Stimulated activated CD4-positive, alpha-beta T cell treated with anti-CD3 and anti-CD28 coated beads, Interleukin-15, amount 100 ng/mL, for 1 hour (primary cell): ENCODE measurements at places on chromosomes 1 and 21.

DNA sequence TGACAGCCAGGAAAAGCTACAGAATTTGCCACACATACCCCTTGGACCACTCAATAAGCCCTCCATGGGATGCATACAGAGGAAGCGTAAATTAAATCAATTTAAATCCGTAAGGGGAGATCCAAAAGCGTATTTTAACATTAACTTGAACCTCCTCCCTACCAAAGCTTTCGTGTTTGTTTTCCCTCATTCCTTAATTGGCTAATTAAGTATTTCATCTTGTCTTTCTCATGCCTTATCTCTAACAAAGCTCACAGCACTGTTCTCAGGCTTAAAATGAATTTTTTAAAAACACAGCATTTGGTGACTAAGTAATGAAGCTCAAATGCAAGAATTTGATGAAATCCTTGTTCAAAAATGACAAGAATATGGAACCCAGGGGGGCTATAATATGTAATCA, 3.1 kb downstream of the PTPN14 start:
- no peak for DNase-seq

- DNase-seq: peak; percentile 39
Measured at GRCh38 chr1:27097484-27097917, 57.4 kb downstream of the SLC9A1 start.

DNA sequence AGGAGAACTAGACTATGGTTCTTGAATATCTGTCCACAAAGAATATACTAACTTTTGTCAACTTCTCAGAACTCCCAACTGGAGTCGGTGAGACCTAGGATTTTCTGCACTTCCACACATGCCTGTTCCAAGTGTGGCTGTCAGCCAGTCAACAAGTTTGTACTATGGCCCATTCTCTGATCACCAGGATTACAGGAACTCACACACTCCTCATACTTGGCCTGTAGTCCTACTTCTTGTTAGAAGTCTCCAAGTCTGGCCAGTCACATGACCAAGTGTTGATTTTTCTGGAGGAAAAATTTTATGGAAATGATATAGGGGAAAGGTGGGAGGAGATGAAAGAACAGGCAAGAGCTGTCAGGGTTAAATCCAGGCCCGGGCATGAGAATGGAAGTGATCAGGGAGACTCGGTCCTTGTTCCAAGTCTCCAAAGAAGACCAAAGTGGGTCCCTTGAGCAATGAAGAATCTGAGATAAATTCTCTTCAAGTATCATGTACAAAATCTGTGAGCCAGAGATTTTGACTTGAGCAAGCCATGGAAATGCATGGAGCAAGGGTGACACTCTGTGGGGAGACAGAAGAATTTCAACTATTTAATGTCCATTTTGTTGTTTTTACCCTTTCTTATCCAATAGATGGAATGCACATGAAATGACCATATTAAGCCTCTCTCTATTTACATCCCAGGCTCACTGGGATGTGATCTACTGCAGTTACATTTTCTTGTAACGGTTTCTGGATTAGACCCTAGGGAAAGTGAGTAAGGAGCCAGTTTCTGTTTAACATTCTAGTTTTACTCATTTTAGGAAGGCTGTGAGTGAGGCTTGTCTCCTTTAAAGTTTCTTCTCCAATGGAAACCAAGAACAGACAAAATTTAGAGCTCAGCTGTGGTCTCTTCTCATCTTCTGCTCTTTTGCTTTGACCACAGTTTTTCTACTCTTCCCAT, 320.9 kb downstream of the ASTN1 start:
- DNase-seq: no peak

GRCh38 chr1:207901041-207901653, 9.8 kb downstream of the CD34 start:
- no peak for DNase-seq

DNA sequence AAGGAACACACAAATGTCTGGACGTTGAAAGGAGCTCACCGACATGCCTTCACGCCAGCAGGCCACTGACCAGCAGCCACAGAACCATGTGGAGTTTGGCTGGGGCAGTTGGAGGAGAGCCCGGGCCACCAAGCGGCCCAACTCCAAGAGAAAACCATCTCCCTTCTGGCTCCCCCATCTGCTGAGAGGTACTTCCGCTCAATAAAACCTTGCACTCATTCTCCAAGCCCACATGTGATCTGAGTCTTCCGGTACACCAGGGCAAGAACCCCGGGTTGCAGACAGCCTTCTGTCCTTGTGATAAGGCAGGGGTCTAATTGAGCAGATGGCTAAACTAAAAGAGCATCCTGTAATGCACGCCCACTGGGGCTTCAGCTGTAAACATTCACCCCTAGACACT, 24.4 kb downstream of the RGS4 start:
- DNase-seq: no peak

DNA sequence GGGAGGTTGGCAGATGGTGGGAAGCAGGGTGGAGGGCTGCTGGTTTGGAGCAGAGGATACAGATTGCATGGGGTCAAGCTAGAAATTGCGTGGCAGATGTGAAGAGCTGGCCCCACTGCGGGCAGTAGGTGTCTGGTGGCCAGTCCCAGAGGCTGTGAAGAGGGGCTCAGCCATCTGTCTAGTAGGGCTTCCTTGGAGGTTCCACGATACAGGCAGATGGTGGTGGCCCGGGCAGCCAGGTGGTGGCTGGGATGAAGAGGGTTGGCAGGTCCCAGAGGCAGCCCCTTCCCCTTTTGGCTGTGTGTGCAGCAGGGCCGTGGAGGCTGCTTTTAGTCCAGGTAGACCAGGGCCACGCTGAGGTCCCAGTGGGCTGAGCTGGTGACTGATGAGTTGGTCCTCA, 16.6 kb downstream of the PSEN2 start:
- DNase-seq: no peak

- no peak for DNase-seq
Measured at GRCh38 chr1:184429335-184429734, 42.5 kb downstream of the C1orf21 start.

- DNase-seq: no peak
Measured at GRCh38 chr1:53754484-53755312, 15.7 kb upstream of the GLIS1 start.

- no peak for DNase-seq
Measured at GRCh38 chr1:178946416-178946815, 75.5 kb upstream of the ANGPTL1 start.

GRCh38 chr21:26943921-26944320, 23.0 kb downstream of the ADAMTS5 start:
- DNase-seq: no peak

DNA sequence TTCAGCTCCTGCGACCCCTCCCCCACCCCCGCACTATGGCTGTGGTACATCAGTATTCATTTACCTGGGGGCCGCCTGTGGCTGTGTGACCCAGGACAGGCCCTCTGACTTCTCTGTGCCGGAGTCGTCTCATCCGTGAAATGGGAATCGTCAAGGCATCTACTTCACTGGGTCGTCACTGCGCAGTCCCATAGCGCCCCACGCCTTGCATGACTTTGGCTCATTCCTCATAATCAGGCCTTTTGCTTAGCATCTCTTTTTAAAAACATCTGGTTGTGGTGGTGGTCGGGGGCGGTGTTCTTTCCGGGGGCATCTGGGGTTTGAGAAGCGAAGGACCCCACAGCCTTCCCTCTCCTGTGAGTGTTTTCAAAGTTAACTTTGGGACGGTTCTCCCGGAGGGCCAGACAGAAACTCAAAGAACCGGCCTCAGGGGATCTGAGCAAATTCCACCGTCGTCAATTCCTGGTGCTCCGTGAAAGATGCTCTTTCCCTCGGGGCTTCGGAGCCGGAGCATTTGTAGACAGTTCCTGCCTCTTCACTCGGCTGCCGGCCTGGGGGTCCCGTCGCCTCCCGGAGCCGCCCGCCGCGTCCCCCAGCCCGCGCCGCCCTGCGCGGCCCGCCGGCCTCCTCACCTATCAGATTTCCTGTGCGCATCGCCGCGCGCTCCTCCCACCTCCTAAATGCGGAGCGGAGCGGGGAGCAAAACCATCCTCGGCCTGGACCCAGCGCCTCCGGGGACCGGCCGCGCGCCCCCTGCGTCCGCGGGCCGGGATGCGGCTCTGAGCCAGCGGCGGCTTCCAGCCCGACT, at the start of gene B3GALT5:
TSS of gene B3GALT5 (plus strand) at position 708 of the 808 bp plus-strand sequence. CDS start 47,620 bp downstream, outside the sequence.
- DNase-seq: no peak

- DNase-seq: no peak
Measured at GRCh38 chr1:180631194-180631765, 542 bp upstream of the XPR1 start.

GRCh38 chr1:20028726-20029125, 41.3 kb upstream of the PLA2G5 start:
- DNase-seq: no peak

DNA sequence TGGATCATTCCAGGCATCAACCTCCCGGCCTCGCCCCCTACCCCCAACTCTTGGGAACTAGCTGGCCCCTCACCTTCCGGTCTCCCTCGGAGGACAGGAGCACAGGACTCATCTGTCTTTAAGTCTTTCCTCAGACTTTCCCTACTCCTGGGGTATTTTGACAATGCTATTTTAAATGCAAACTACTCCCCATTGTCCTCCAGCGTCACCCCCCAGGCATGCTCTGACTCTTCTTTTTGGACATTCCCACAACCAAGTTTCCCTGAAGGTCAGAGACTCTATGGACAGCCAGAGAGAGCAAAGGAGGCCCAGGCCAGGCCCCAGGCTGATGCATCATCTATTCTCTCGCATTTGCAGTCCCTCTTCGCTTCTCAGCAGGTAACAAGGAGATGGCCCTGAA, 424.3 kb downstream of the PCP4 start:
- DNase-seq: no peak

GRCh38 chr1:22689505-22689904, 21.1 kb upstream of the EPHB2 start:
- DNase-seq: no peak

- no peak for DNase-seq
Measured at GRCh38 chr1:27152004-27152828, 2.7 kb downstream of the SLC9A1 start.

- DNase-seq: no peak
Measured at GRCh38 chr1:230899841-230900251, 31.5 kb upstream of the C1orf198 start.

DNA sequence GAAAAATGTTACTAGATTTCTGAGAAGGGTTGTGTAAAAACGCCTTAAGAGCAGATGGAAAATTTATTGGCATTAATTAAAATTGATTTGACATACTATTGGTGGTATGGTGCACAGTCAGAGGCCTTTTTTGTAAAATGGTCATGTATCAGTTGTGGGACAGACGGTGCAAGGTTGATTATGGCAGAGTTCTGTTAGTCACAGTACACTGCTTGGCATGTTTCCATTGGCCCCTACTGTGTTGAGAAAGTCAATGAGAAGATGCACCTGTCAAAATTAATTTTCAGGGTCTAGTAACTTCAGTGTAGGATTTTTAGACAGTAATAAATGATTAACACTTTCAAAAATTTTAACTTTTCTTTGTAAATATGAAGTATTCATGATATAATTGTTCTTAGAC, 4.4 kb downstream of the B3GALT2 start:
- no peak for DNase-seq

DNA sequence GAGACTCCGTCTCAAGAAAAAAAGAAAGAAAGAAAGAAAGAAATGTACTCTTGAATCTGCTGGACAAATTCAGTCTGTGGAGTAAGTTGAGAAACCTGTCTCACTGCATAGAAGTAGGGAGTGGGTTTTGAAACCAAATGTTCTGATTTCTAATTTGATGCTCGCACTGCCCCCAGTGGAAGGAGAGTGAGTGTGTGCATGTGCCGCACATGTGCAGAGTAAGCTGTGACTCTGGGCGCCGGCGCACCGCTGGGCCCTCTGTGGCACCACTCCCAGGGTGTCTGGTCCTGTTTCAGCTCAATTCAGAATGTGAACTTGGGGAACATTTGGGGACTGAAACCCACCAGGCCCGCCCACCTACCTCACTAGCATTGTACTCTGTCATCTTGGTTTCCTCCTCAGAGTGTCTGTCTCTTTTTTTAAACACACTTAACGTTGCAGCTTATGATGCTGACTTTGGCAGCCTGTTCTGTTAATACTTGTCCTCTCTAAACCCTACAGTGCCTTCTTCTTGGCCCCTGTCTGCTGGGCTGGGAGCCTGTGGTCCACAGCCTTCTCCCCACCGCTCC, 104.6 kb downstream of the CACNA1E start:
- DNase-seq: no peak

GRCh38 chr1:65425006-65425405, 4.5 kb downstream of the LEPR start:
- no peak for DNase-seq

DNA sequence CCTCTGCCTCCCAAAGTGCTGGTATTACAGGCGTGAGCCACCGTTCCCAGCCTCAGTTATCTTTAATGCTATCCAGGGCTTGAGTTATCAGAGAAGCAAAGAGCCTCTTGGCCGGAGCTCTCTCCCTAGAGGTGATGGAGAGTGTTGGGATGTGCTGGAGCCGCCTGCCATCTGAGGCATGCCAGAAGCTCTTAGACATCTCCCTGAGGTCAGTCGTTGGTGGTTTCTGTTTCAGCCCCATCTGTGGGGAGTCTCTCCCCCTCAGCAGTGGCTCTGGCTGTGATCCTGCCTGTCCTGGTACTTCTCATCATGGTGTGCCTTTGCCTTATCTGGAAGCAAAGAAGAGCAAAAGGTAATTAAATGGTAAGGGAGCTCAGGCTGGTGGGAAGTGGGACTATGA, 11.6 kb upstream of the ZNF691 start:
- DNase-seq: no peak

DNA sequence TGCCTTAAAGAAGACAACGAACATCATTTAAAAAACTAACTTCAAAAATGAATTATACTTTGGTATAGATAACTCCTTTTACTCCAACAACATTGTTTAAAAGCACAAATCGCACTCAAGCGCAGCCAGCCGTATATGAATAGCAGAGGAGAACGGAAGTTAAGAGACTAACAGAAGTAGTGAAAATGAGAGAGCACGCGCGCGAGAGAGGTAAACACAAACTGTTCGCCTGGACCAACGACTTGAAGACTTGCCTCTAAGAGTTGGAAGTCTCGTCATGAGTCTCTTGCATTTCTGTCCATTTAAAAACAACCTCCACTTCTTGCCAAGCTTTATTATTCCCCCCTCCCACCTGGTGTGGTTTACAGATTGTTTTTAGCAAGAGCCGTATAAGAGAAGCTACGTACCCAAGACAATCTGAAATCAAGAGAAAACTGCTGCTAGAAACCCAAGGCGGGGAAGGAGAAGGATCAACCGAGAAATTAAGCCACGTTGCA, 479 bp downstream of the SELENOF start:
- peak; percentile 1 for DNase-seq

GRCh38 chr1:228013935-228014930, 7.4 kb downstream of the WNT3A start:
- no peak for DNase-seq

DNA sequence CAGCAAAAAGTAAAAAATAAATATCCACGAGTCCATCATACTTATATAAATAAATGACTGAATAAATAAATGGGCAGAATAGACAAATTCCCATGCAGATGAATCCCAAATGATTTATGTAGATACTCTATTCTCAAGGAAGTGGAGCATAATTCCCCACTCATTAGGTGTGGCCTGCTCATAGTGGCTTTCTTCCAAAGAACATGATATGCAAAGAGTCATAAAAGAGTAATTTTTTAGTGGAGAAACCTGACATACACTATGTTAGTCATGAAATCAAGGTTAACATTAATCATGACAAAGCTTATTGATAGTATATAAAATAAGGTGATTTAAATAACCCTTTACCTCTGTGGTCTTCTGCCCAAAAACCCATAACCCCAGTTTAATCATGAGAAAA, 298.9 kb downstream of the DPYD start:
- no peak for DNase-seq

- DNase-seq: no peak
Measured at GRCh38 chr1:97740891-97741290, 179.9 kb downstream of the DPYD start.

GRCh38 chr1:240888039-240888786, 276.3 kb upstream of the GREM2 start:
- no peak for DNase-seq
